ENCODE measurements at places on chromosomes 3 and 15.

- DNase-seq: no peak
Observed at GRCh38 chr15:66982816-66983215, 82.6 kb upstream of the SMAD3 start.

GRCh38 chr3:133367956-133368355, 31.9 kb upstream of the BFSP2 start:
- no peak for DNase-seq

GRCh38 chr15:34621675-34622074, 38.2 kb upstream of the GOLGA8B start:
- DNase-seq: no peak

GRCh38 chr3:148707601-148708380, 10.1 kb downstream of the AGTR1 start:
- DNase-seq: no peak

GRCh38 chr15:25903024-25903581, 40.0 kb upstream of the ATP10A start:
- DNase-seq: no peak

- peak; percentile 78 for DNase-seq
Observed at GRCh38 chr15:101088788-101089578, 162.9 kb downstream of the CHSY1 start.

GRCh38 chr3:158539414-158540014, 31.5 kb upstream of the MLF1 start:
- DNase-seq: peak; percentile 7

GRCh38 chr15:64530472-64530871, 70.1 kb downstream of the ZNF609 start:
- no peak for DNase-seq

GRCh38 chr15:62769604-62770003, 272.9 kb upstream of the TPM1 start:
- no peak for DNase-seq

DNA sequence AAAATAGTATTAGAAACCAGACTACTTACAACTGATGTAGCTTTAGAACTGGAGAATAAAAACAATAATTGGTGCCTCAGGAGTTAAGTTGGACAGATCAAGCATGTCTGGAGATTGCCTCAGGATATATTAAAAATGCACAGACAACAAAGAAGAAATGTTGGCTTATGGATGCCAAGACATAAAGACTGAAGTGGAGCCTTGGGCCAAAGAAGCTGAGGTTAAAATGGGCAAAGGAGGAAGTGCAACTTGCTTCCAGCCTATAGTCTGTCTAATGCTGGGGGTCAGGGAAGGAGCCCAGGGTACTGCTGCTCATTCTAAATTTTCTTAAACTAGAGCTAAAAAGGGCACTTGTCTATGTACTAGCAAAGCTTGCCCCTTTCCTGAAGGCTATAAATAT, 77.5 kb downstream of the ESYT3 start:
- DNase-seq: no peak

GRCh38 chr3:38829404-38829803, 13.4 kb upstream of the SCN10A start:
- no peak for DNase-seq

DNA sequence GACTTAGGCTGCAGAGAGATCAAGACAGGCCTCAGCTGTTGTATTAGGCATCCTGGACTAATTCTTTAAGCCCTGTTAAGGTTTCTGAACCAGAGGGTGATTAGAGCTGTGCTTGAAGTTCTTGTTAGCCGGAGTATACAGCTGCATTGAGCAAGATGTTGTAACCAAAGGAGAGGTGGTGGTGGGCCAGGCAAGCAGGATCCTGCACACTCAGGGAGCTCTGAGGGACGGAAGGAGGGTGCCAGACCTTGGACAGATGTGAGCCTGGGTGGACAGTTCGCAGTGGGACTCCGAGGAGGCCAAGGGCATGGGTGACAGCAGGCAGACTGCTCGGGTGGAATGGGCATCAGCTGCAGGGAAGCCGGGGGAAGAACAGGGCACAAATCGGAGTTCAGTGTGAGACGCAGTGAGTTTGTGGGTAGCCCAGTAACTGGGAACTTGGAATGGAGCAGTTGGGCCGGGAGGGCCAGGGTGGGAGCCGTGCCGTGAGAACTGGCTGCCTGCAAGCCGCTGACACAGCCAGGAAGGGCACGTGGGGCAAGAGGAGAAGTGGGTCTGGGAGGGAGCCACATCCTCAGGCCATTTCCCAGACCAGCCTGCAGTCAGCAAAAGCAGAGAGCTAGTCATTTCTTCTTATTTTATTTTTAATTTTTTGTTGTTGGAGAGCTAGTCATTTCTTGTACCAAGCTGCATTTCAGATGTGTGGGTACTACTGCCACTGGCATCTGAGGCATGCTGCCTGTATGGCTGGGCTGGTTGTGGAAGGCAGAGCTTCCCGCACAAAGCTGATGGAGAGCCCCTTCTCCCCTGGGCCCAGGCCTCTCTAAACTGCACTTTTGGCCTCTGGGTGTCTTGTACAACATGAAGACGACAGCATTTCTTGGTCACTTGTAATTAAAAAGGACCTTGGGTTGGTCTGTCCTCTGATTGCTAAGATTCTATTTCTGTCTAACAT, 61.0 kb downstream of the PGPEP1L start:
- no peak for DNase-seq

DNA sequence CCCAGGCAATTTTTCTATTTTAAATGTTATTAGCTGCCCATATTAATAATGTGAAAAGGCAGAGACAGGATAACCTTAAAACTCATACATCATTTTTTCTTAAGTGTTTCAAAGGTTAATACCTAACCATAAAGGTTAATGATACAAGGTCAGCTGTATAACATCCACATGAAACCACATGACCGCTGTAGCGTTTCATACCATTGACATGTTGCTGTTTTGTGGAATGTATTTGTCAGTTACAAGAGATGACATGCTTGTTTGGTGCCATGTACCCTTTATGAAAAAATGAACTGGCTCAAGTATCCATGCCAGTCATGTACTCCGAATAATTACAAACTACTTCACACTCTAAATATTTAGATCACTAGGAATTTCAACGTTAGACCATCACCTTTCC, 207.4 kb downstream of the FMN1 start:
- no peak for DNase-seq

- no peak for DNase-seq
Observed at GRCh38 chr15:99344639-99345038, 93.4 kb downstream of the LRRC28 start.

GRCh38 chr3:48398701-48399386, 26.8 kb downstream of the FBXW12 start:
- DNase-seq: no peak

GRCh38 chr15:101641129-101641764, 10.9 kb downstream of the TM2D3 start:
- peak; percentile 76 for DNase-seq

DNA sequence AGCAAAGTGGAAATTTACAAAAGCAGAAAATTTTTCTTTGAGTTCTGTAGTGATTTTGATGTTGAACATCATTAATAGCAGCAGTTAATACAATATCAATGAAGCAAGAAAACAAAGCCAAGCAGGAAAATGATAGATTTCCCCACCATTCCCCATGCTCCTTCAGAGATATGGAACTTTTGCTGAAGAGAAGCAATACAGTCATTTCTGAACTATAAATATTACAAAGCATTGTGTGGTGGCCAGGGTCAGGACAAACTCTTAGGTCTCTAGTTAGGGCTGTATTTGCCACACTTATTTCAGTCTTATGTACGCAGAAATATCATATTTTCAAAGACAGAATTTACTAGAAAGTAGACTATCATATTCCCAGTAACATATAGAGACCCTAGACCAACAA, 88.8 kb upstream of the P3H2 start:
- DNase-seq: no peak

- no peak for DNase-seq
Observed at GRCh38 chr15:98967096-98967495, 40.5 kb downstream of the PGPEP1L start.

- no peak for DNase-seq
Observed at GRCh38 chr3:30464381-30464780, 142.0 kb upstream of the TGFBR2 start.

DNA sequence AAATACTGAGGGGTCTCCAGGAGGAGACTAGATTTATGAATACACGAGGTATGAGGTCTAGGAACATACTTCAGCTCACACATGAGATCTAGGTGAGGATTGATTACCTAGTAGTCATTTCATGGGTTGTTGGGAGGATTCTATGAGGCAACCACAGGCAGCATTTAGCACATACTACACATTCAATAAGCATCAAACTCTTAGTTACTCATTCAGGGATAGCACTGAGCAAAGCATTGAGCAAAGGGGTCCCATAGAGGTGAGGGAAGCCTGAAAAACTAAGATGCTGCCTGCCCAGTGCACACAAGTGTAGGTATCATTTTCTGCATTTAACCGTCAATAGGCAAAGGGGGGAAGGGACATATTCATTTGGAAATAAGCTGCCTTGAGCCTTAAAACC, 4.5 kb downstream of the CCR5 start:
- DNase-seq: no peak

DNA sequence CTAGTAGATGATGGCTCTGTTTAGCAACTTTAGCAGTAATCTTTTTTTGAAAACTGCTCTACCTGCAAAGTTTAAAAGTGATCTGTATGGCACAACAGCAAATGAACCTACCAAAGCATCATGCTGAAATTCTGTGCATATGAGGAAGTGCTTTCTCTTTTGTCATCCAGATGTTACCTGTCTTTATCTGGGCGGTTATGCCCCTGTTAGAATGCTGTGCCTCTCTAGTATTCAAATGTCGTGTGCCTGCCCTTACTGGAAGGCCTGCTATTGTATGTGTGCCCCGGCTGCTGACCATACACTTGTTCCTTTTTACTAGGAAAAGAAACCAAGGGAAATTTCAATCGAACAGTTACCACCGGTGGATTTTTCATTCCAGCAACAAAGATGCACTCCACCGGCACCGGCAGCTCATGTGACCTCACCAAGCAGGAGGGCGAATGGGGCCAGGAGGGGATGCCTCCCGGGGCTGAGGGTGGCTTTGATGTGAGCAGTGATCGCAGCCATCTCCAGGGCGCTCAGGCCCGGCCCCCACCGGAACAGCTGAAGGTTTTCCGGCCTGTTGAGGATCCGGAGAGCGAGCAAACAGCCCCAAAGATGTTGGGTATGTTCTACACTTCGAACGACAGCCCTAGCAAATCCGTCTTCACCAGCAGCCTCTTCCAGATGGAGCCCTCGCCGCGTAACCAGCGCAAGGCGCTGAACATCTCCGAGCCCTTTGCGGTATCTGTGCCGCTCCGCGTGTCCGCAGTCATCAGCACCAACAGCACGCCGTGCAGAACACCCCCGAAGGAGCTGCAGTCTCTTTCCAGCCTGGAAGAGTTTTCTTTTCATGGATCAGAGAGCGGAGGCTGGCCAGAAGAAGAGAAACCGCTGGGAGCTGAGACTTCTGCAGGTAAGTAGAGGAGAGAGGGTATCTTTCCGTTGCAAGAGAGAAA, 61.6 kb downstream of the TMEM39A start:
- no peak for DNase-seq

- no peak for DNase-seq
Observed at GRCh38 chr3:175573226-175573625, 714.1 kb downstream of the NAALADL2 start.

DNA sequence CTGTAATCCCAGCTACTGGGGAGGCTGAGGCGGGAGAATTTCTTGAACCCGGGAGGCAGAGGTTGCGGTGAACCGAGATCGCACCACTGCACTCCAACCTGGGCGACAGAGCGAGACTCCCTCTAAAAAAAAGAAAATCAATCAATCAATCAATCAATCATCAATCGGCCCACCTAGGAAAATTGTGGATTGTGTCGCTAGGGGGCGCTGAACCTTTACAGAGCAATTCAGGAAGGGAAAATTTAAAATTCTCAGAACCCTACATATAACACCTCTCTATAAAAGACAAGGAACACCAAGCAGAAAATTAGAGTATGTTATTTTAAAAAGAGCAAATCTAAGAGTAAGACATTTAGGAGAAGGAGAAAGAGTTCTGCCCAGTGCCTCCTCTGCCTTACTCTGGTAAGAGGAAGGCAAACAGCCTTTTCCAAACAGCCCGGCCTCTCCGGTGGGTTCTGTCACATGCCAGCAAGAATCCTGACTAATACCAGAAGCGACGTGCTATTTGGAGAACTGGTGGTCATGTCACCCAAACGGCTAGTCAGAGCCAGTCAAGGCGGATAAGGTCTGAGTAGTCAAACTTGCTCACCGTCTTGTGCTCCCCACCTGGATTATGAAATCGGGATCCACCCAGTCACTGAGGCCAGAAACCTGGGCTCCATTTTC, 22.3 kb upstream of the SMCO1 start:
- DNase-seq: peak; percentile 63

- no peak for DNase-seq
Observed at GRCh38 chr3:63493101-63493500, 159.4 kb upstream of the SNTN start.

- no peak for DNase-seq
Observed at GRCh38 chr3:142105991-142106390, 43.4 kb downstream of the TFDP2 start.

GRCh38 chr3:59321881-59322540, 272.2 kb upstream of the CFAP20DC start:
- no peak for DNase-seq

- no peak for DNase-seq
Observed at GRCh38 chr3:128448491-128448890, 18.2 kb downstream of the DNAJB8 start.

GRCh38 chr3:131341761-131342160, 39.8 kb upstream of the NUDT16 start:
- no peak for DNase-seq

GRCh38 chr15:57122080-57122840, 203.8 kb downstream of the TCF12 start:
- no peak for DNase-seq

GRCh38 chr3:77524463-77524862, 484.6 kb downstream of the ROBO2 start:
- DNase-seq: no peak

- DNase-seq: no peak
Observed at GRCh38 chr3:294096-294495, 97.5 kb downstream of the CHL1 start.

DNA sequence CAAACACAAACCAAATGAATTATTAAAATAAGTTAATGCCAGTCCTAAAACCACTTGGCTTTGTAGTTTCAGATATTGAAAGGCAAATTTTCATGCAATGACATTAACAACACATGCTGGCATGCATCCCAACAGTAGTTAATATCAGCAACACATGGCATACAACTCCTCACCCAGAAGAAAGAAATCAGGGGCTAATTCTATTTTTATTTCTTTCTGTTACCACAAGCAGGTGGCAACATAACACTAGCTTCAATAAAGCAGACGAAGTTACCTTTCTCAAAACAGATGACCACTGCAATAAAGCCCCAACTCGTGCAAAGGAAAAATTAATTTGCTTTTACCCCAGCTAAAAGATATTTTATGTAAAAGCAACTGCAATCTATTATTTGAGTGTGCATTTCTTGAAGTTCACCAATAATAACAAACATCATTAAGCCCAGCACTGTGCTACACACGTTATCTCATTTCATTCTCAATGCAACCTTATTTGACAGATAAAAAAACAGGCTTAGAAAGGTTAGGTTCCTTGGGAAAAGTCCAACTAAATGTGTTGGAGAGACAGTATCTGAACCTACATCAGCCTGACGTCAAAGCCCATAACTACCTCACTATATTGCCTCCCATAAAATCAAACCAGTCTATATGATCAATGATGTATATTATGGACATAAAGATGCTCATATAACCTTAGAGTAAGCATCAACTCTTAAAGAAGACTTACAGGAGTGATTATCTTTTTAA, 2.8 kb downstream of the TOP2B start:
- DNase-seq: no peak

GRCh38 chr15:59738676-59739075, 49.6 kb upstream of the BNIP2 start:
- no peak for DNase-seq

GRCh38 chr15:36406366-36406765, 173.1 kb upstream of the CDIN1 start:
- DNase-seq: no peak
